Epithelial cell of esophagus (primary cell): ENCODE measurements at places on chromosomes 4 and X.
A peak's percentile ranks its signal among the peaks of the same experiment; 100 is the strongest.

DNA sequence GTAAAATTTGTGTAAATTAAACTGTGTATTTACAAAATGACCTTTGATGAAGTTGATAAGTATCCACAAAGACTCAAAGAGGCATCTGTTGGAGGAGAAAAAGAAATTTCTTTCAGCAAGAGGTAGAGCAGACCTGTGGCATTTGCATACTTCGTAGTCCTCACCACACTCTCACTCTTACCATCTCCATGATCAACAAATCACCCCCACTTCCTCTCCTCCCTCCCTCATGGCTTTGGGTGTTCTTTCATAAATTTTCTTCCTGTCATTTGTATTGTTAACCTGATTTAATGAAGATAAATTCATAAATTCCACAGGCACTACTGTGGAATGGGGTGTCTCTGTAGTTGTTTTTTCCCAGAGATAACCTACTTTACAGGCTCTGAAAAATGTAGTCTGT, 366.5 kb downstream of the ZNF674 start:
- DNase-seq: no peak

GRCh38 chr4:150943818-150944217, 71.3 kb downstream of the LRBA start:
- peak; percentile 29 for DNase-seq

DNA sequence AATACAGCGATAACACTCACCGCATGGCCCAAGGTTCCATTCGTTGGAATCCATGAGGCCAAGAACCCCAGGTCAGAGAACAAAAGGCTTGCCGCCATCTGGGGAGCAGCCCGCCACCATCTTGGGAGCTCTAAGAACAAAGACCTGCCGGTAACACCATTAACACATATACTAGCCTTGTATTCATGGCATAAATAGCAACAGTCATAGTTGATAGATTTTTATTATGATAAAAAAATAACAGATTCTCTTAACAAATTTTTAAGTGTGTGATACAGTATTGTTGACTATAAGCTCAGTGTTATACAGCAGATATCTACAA, 309.4 kb downstream of the GLUD2 start:
- DNase-seq: no peak

DNA sequence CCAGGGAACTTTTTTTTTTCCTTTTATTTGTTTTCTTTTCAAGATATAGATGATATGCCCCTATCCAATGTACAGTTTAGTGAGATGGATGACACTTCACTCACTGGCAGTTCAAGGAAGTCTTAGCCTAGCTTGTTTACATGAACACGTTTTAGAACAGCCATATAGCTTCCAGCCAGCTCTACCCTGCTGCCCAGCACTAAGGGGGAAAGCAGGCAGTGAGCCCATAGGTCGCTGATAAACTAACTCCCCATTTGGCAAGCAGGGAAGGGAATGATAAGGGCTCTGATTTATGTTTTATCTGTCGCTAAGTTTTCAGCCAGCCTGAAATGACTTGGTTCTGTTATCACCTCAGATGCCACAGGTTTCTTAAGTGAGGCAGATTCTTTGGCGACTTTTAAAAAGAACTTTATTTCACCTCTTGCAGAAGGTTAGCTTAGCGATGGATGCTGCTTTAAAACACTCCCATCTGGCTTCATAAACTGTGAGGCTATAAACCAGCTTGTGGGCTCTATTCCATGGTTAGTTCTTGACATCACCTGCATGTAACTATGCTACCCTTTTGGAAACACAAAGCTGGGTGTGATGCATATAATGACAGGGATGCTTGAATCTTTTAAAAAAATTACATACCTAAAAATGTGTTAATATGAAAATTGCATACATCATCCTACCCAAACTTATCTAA, 348.4 kb downstream of the FBXO8 start:
- no peak for DNase-seq
